Globus pallidus (tissue), 1 donor: ENCODE measurements at places on chromosomes 16 and 17.
A peak's percentile ranks its signal among the peaks of the same experiment; 100 is the strongest.

- no peak for DNase-seq
Observed at GRCh38 chr17:13134076-13134475, 116.2 kb upstream of the ELAC2 start.

- peak; percentile 55 for DNase-seq
Observed at GRCh38 chr16:85819245-85819644, 19.8 kb downstream of the COX4I1 start.

DNA sequence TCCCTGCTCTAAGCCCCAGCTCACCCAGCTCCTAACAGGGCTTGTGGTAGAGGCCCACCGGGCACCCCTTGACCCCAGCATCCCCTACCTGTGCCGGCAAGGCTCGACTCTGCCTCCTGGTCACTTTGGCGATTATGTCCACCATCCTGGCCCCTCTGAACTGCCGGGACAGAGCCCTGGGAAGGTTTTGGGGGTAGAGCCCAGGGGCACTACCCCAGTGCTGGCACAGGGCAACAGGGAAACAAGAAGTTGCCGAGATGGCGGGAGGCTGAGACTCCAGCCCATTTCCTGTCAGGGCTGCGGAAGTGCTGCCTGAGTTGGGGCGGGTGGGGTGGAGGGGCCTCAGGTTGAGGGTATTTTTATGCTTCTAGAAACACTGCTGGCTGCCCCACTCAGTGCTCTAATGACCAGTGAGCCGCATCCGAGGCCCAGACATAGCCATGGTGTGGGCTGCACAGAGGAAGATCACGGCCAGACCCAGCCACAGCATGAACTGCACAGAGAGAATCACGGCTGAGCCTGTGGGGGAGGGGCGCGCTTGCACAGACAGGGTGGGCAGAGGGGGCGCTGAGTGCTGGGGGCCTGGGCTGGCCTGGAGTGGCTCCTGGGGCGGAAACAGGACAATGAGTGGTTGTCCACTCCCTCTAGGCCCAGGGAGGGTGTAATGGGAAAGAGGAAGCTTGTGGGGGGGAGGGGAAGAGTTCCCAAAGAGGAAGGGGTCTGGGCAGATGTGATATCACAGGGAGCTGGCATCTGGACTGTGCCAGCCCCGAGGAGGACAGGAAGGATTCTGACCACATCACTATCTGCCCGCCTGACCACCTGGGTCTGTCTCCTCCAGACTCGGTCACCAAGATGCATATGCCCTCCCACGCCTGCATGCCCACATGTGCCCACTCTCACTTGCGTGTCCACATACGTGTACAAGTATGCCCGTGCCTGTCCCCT lies 22.3 kb downstream of the ARHGAP27 start:
- DNase-seq = peak; percentile 41

DNA sequence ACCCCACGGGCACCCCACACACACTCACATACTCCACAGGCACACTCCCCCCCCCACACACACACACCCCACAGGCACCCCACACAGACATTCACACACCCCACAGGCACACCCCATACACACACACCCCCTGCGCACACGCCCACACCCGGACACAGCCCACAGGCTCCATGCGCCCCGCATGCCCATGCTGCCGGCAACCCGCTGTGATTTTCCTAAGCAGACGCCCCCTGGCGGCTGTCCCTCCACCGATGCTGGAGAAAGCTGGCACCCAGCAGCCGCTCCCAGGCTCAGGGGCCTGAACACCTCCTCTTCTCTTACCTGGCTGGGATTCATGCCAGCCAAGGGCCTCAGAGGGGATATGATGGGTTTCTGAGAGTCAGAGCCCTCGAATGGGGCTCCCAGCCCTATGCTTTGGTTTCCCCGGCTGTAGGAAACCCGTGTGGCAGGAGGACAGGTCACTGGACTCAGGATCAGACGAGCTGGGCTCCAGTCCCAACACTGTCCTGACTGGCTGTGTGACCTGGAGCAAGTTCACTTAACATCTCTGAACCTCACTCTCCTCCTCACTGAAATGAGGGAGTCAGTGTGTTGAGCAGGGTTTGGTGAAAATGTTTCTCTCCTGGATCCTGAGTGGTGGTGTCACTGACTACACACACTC lies 19.6 kb upstream of the TNFRSF13B start:
- DNase-seq = peak; percentile 72

DNA sequence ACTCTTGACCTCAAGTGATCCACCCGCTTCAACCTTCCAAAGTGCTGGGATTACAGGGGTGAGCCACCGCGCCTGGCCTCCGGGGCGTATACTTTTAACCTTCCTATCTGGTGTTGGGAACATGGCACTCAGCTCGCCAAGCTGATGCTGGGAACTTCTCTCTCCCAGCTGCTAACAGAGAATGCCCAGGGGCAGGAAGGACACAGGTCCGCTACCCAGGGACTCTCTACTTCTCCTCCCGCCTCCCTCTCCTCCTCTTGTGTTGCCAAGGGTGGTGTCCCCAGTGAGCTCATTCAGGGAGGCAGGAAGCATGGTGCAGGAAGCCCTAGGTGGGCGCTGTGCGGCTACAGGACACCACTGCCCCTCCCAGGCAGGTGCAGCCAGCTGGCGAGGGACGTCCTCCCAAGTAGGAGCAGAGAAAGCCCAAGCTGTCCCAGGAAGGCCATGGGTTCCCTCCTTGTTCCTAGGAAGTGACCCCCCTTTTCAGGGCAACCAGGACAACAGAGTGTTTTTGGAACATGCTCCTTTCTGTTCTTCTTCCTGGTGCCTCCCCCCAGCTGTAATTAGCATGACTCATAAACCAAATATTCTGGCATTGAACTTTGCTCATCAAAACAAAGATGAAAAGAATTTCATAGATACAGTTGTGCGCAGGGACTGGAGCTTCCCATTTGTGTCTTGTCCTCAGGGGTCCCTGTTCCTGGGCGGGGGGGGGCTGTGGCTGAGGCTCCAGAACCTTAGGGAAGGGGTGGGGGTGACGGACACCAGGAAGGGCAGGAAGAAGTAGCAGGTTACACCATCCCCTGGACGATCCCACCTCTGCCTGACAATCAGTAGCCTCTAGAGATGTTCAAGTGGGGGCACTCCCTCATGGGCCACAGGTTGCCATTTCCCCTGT lies 2.7 kb downstream of the C1QTNF1 start:
- DNase-seq = no peak

DNA sequence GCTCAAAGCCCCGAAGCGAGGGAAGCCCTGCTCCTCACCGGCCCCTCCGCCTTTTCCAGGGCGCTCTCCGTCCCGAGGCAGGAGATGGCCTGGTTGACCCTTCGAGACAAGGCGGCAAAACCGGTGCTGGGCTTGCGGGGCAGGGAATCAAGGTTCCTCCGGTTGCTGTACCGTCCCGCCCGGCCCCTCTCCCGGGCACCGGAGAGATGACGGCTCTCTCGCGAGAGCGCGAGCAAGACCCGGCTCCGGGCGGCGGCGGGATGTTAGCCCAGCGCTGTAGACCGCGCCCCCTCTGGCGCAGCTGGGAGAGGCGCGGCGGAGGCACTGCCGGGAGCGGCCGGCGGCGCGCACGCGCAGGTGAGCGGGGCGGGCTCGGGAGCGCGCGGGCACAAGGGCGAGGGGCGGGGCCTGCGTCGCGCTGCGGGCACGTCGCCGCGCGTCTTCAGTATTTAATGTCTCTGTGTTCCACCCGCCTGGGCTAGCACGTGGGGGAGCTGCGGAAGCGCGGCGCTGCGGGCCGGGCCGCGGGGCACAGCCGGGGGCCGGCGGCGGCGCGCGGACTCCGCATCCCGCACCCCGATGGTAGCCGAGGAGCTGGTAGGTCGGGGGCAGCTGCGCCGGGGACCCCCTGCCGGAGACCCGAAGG lies at the start of gene AKAP1:
Gene AKAP1, plus strand, starts transcription at position 445 of the 646 bp plus-strand sequence. CDS start 20,219 bp downstream, outside the sequence.
- peak; percentile 94 for DNase-seq

DNA sequence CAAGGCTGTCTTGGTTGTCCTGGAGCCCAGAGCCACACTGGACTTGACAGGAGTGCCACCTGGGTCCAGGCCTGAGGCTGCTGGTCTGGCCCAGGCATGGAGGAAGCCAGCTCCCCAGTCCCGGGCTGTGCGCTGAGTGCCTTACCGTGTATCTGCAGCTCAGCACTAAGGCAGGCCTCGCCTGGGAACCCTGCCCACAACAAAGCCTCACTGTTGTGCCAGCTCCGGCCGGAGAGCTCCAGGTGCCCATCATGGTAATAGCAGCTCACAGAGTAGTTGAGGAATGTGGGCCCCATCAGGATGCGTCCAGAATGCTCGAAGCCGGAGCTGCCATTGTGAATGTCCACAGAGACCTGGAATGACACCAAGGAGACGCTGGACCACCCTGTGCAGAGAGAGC lies 72.2 kb downstream of the RMI2 start:
- no peak for DNase-seq

DNA sequence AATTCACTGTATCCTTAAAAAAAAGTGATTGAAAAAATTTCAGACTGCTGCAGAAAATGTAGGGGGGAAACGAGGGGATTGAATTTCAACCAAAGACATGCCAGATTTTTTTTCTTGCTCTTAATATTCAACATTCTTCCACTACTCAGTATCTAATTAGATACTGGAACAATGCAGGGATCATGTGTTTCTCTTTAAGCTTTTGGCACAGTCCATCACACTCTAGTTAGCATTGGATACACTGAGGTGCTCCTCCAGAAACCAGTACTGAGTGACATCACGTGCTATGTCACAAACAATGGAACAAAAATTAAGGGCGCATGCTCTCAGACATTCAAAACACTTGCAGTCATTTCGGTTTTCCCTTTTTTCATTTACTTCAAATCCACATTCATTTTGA lies 298.6 kb upstream of the PSMD7 start:
- DNase-seq = no peak

- no peak for DNase-seq
Observed at GRCh38 chr16:52817696-52818095, 235.0 kb downstream of the CHD9NB start.

DNA sequence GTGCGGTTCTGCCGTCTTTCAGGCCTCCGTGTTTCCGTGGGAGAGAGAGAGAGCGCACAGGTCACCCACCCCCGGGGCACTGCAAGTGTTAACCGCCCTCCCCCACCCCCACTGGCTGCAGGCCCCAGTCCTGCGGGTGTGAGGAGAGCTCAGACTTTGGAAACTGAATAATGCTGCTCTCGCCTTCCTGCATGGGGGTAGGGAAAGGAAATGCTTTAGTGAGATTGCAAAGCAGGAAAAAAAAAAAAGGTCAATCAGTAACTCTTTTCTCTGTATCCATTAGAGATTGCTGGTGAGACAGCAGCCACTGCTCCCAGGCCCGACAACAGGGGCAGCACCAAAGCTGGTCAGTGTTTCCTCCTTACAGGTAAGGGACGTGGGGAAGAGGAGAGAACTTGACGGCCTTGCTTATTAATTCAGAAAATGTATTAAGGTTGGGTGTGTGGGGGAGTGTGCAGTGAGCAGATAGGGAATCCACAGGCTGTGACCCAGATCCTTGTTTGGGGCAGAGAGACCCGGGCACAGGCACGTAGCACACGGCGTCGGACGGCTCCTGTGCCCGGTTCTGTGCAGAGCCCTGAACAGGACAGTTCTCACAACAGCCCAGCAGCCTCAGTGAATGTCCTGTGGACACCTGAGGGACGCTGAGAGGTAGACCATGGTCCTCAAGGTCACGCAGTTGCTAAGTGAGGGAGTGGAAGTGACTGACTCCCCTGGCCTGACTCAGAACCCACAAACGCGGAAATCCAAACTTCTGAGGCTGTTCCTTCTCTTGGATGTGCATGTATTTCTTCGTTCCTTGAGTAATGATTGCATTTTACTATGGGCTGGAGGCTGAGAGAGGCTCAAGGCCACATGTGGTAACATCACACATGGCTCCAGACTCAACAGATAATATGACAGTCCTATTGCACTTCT lies 156.5 kb downstream of the FOXL1 start:
- DNase-seq = no peak

GRCh38 chr16:49352892-49353291 lies 20.7 kb upstream of the C16orf78 start:
- DNase-seq = no peak

- DNase-seq = no peak
Observed at GRCh38 chr17:68296217-68297191, 5.2 kb downstream of the ARSG start.
